HepG2 (cell line): ENCODE measurements at places on chromosomes 16 and 17. TPM values are rescaled to one million over a fixed set of nuclear protein-coding genes. Genes with fewer than 3 reads are reported as not detected.

The TP53TG3F gene
- total RNA-seq = not detected in 2 replicates

The NAGS gene
- 3.0 and 4.3 TPM in 2 replicates for total RNA-seq

DNA sequence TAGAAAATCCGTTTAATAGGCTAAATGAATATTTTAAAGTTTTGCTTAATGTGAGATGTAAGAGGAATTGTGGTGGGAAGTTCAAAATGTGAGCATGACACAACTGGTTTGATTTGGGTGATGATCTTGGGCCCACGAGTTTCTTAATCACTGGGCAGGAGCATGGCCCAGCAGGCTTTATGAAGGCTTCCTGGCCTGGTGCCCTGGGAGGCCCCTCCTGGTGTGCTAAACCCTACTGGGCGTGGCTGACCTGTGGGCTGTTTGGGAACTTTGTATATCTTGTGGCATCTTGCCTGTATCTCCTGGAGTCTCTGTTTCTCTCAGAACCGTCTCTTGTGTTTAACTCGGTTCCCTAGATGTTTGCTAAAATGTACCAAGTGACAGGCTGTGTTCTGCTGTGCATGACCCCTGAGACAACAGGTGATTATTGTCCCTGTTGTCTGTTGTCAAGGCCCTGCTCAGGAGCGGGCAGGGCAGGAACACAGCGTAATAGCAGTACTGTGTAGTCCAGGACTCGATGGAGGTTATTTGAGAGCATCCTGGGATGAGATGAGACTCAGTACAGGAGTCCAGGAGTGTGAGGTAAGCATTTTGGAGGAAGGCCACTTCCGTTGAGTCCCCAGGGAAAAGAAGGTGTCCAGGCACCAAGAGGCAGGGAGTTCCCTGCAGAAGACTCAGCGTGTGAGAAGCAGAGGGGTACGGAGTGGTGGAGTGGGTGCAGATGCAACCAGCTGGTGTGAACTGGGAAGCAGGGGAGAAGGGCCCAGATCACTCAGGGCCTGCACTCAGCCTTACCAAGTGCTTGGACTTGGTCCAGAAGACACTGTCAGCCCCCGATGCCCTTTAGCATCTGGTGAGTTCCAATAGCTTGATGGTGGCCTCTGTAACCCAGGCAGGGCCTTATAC is 48.5 kb downstream of the B9D1 start:
- DNase-seq = no peak

DNA sequence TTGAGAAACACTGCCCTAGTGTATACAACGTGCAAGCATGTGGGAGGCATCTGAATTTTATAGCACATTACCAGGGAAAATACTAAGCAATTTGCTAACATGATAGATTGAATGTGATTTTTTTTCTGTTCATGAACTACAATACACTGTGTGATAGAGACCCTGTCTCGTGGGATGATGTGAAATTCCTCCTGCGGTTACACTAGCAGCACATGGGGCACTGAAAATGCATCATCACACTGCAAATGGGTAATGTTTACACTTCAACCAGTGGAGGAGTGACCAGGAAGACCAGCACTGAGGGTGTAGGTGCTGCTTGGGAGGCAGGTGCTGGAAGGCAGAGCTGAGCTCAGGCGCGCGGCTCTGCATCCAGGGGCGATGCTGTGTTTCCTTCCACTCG is 28.8 kb downstream of the ORC6 start:
- DNase-seq = no peak

- peak; percentile 70 for DNase-seq
These were observed 27.2 kb downstream of the CLEC16A start for GRCh38 chr16:10971560-10971961.

DNA sequence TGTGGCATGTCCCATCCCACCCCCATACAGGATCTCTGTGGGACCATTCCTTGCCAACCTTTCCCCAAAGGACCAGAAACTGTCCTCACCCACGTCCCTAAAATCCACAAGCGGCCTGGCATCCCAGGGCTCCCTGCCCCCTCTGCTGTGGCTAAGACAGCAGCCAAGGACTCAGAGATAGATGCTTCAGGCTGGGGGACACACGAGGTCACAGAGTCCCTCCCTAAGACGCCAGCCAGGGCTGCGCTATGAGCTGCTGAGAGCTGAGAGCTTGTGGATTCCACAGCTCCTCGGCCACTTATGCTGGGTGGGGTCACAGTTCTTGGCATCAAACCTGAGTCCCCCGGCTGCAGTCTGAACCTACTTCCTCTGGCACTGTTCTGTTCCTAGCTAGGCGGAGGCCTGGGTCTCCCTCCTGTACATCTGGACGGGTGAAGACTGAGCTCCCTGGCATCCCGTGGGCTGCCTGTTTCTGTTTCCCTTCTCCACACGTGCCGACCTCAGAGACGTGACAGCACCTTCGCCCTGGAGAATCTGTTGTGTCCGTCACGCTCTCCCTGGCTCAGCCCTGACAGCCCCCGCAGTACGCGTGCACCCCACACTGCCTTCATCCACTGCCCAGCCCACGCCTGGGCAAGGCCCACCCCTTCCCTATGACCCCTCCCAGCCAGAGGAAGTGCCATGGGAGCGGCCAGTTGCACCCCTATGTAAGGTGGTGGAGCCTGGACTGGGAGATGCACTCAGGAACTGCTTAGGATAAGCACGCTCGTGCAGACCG is 61.2 kb downstream of the ENGASE start:
- no peak for DNase-seq

The EVPLL gene
- 0.07 TPM in 1 of 2 replicates, not detected in the other for total RNA-seq

DNA sequence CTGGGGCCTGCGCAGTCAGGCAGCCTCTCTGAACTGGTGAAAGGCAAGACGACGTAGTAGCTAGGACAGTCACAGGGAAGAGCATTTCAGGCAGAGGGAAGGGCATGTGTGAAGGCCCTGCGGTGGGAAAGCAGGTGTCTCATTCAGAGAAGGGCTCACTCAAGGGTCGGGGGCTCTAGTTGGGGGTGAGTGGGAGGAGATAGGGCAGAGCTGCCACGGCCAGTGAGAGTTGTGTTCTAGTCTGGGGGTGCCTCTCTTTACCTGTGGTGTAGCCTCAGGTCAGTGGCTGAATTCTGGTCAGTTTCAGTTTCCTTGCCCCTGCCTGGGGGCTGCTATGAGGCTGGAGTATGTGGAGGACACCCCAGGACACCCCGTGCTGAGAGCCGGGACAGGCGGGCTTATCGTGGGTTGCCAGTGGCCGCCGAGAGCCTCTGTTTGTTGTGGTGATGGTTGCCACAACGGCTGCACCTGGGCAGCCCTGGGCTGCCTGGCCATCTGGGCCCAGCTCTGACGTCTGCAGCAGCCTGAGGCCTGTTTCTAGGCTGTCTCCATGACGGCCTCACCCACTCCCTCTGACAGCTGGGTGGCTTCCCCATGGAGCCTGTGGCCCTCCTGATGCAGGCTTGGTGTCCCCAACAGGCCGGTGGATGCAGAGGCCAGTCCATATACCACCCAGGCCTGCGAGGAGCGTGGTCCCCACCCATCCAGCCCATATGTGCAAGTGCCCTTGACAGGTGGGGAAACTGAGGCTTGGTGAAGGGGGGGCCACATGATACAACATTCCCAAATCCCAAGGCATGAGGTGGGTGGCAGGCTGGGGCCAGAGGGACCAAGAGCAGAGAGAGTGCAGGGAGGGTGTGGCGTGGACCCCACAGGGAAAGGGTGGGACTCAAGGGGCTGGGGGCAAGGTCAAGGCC is 10.8 kb downstream of the MAP2K3 start:
- no peak for DNase-seq

- DNase-seq = no peak
These were observed 32.5 kb upstream of the RAI1 start for GRCh38 chr17:17648762-17649161.
